ENCODE measurements at places on chromosomes 1 and 21.
A peak's percentile ranks its signal among the peaks of the same experiment; 100 is the strongest.

DNA sequence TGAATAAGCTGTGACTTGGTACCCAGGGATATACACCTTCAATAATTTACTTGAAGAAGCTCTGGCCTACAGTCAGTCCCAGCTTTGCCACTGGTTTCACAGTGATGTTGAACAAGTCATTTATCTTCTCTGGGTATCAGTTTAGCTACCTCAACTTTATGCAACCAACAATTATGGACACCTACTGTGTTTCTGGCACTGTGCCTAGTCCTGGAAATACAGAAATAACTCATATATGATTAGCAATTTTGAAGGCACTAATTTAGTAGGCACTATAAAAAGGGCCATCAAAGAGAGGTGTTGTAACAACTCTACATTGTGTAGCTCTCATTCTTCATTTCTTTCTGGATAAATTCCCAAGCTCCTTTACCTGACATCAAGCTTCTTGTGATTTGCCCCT, 88.6 kb upstream of the SPATA6 start:
- DNase-seq = no peak

DNA sequence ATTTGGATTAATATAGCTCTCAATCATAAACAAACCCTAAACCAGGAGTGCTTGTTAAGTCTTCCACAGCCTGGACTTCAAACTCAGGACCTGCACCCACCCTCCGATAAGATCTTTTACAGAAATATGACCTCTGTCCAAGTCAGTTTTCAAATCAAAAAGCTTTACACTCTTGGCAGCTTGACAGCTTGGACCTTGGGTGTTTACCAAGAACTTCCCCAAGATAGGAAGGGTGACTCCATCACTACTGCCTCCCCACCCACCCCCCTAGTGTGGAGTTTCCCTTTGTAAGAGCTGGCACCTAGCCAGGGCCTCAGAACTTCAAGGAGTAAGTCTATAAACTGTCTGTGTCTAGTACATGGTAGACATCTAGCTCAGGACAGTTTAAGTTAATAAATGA, 9.6 kb downstream of the BCAR3 start:
- no peak for DNase-seq

- DNase-seq = no peak
Measured at GRCh38 chr21:17768840-17769446, 50.2 kb downstream of the C21orf91 start.

DNA sequence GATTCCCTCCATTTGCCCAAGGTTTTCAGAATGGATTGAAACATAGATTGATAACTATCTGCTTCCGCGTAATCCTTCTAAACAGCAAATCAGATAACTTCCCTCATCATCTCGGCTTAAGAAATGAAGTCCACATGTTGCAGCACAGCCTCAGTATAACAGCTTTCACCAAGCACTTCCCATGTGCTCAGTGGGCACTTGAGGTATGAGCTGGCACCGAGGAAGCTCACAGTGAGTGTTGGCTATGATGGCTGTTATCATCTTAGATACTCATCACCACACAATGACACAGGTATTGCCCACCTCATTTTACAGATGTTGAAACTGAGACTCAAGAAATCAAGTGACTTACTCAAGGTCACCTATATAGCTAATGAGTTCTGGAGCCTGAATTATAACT, 43.2 kb downstream of the RCSD1 start:
- DNase-seq = no peak

DNA sequence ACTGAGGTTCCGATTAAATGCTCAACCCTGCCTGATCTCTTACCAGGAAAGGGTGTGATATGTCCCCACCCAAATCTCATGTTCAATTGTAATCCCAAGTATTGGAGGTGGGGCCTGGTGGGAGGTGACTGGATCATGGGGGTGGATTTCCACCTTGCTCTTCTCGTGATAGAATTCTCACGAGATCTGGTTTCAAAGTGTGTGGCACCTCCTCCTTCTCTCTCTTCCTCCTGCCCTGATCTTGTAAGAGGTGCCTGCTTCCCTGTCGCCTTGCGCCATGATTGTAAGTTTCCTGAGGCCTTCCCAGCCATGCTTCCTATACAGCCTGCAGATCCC, 34.9 kb downstream of the RSPH1 start:
- no peak for DNase-seq

GRCh38 chr1:203038217-203038741, 12.0 kb downstream of the PPFIA4 start:
- no peak for DNase-seq

DNA sequence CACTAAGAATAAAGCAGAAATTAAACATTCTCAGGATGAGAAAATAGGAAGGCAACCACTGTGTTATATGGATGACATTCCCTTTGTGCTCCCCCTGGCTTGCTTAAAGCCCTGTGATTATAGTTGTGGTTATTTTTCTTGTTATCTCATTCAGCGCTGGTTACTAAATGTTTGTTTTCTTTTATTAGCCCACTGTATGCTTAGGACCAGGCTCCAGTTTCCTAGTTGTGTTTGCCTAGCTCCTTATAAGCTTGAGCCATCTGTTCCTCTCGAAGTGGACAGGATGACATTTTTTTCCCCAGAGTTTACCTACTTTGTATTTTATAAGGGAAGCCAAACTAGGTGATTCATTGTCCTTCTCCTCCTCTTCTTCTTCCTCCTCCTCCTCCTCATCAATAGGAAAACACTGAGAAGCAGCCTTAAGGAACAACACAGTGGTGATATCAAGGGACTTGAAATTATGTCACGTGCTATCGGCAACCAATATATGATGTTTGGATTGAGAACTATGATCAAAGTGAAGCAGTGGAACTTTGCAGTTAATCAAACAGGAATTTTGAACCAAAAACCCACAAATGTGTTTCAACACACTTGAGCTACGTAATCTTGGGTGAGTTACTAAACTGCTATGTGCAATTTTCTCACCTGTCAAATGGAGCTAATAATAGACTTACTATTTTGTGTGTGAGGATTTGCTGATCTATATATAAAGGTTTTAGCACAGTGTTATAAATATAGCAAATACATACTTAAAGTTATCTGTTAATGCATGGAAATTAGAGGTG, 35.1 kb upstream of the RGS7 start:
- no peak for DNase-seq

DNA sequence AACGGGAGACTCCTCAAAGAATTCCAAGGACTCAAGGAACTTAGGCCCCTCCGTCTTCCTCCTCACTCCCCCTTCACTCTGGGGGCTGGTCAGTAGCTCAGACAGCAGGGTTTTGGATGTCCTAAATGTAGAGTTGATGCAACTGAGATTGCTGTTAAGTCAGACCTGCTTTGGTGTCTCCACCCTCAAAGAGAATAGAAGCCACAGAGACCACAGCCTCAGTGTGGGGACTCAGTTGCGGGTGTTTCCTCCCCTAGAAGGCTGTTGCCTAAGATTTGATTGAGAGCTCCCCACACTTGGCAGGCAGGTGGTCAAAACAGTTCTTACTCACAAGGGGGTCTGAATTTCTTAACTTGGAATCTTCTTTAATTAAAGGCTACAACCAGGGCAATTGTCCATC, 7.6 kb downstream of the MAN1C1 start:
- peak; percentile 52 for DNase-seq

DNA sequence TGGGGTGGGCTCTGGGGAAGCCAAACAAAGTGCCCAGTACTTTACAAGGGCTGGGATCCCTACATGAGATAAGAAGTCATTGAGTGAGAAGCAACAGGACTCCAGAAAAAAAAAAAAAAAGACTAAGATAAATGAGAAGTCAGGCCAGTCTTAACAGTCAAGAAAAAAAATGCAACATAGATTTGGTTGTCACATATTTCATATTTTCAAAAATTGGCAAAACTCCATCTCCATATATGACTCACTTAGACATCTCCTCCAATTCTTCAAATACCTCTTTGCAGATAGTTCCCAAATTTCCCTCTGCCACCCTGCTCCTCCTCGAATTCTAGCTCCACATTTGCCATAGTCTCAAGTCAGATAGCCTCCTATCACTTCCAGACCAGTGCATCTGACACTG, 20.9 kb upstream of the SIPA1L2 start:
- no peak for DNase-seq

GRCh38 chr1:208006258-208006920, 95.5 kb upstream of the CD34 start:
- DNase-seq = no peak

GRCh38 chr1:36099681-36100341, 11.1 kb downstream of the ADPRS start:
- peak; percentile 73 for DNase-seq

DNA sequence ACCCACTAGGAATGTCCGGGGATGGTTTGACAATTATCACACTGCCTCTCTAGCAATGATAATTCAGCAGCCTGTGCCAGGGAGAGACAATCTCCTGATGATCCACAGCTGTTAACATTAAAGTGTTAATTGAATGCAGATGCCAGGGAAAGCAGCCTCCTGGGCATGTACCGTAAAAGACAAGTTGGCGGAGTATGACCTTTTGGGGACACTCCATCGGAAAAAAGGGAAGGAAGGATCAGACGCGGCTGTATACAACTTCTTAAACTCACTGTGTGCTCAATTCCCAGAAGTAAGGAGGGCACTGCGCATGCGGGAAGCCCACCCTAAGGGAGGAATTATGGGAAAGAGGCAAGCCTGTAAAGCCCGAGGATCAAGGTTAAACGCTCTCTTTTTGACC, 62.6 kb downstream of the MAP3K7CL start:
- no peak for DNase-seq

GRCh38 chr1:156165083-156165482, 11.7 kb downstream of the SEMA4A start:
- DNase-seq = no peak

DNA sequence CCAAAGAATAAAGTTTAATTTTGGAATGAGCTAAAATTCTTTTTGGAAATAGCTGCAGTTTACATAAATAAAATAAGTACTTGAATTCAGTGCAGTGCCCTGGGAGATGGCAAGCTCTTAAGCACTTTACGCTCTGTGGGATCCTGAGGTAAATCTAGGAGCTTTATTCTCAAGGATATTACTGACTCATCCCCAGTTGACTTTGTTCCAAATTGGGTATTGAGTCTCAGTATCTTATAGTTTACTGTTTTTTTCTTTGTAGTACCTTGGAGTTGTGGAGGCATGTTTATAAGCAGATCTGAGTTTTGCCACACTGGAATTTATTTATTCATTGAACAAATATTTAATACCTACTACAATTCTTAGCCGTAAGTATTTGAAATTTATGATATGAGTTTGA, 27.4 kb upstream of the HRNR start:
- no peak for DNase-seq

- no peak for DNase-seq
Measured at GRCh38 chr1:98102345-98103030, 181.7 kb upstream of the DPYD start.

GRCh38 chr1:41963636-41964035, 44.9 kb upstream of the HIVEP3 start:
- DNase-seq = no peak

DNA sequence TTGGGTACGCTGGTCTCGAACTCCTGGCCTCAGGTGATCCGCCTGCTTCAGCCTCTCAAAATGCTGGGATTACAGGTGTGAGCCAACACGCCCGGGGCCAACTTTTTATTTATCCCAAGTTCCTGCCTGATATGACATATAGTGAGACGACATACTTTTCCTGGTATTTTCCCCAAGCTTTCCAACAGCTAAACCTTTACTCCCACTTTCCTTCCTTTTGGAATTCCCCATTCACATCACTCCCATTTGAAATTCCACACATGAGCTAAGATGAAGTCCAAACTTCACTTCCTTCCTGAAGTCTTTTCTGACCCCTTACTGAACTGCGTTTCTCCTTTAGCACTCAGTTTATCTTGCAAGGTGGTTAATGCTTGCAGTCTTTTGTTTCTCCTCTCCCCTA, 64.1 kb downstream of the S1PR1 start:
- no peak for DNase-seq

GRCh38 chr1:34380526-34381124, 203.9 kb downstream of the C1orf94 start:
- no peak for DNase-seq

Measured in activated naive CD8-positive, alpha-beta T cell treated with anti-CD3 and anti-CD28 coated beads for 36 hours (primary cell).